ENCODE measurements at places on chromosomes 16 and 17.

GRCh38 chr16:80253741-80254140 is 287.1 kb upstream of the DYNLRB2 start:
- no peak for DNase-seq

GRCh38 chr16:35910409-35910808 is 2451.0 kb downstream of the TP53TG3F start:
- no peak for DNase-seq

GRCh38 chr17:64073771-64074703 is 53.6 kb upstream of the ICAM2 start:
- no peak for DNase-seq

DNA sequence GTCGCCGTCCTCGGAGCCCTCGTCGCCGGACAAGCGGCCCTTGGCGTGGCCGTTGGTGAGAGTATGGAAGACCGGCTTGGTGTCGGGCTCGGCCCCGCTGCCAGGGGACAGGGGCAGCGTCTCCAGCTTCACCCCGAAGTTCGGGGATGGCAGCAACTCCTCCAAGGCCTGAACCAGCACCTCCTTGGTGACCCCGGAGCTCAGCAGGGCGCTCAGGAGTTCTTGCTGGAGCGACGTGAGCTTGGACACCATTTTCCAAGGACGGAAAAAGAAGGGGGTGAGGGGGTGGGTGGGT is 279 bp downstream of the HNF1B start:
- DNase-seq, result no peak

GRCh38 chr16:72401084-72401361 is 229.1 kb upstream of the PMFBP1 start:
- DNase-seq, result no peak

GRCh38 chr17:18967916-18968315 is 16.0 kb downstream of the SLC5A10 start:
- DNase-seq, result no peak

GRCh38 chr17:3546521-3546920 is 11.1 kb downstream of the TRPV3 start:
- DNase-seq, result no peak

DNA sequence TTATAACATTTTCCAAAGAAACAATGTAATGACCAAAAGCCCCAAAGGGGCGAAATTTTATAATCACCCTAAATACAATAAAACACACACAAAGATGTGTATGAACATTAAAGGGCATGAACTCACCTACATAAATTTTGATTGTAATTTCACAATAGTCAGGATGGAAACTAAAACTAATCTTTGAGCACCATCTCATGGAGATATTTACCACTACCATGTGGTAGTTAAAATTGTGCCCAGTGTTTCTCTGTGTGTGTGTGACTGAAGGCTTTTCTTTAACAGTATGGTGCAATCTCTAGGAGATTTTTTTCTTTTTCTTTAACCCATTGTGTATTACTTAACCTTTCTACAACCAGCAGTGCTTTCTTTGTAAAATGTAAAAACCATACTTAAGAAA is 19.7 kb upstream of the MEIOC start:
- no peak for DNase-seq

- no peak for DNase-seq
Observed at GRCh38 chr16:77564791-77565390, 130.1 kb upstream of the ADAMTS18 start.

GRCh38 chr17:40323391-40324381 is 14.7 kb downstream of the RARA start:
- peak; percentile 86 for DNase-seq

DNA sequence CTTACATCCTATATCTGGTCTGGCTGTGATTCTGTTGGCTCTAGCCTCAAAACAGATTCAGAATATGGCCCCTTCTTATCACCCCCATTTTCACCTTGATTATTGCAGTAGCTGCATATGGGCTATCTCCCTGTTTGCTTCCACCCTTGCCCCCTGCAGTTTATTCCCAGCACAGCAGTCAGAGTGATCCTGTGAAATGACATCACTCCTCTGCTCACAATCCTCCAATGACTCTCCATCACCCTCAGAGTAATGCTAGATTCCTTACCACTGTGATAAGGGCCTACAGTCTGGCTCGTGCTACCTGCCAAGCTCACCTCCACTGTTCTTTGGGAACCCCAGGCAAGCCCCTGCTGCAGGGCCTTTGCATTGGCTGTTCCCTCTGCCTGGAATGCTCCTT is 92.5 kb downstream of the ASIC2 start:
- DNase-seq, result no peak

DNA sequence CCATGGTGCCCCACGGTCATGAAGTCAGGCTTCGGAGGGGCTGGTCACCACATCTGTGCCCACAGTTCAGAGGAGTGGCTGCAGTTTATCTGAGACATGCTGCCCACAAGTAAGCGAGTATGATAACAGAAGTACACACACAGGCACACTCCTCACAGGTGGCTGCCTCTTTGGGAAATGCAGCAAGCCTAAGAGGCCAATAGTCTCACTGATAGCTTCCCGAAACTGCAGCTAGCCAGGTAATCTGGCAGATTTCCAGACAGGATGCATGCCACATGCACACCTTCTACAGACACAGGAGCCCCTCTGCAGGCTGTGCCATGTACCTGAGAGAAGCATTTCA is 12.6 kb upstream of the GFOD2 start:
- DNase-seq, result no peak

- no peak for DNase-seq
Observed at GRCh38 chr16:56549744-56550385, 15.0 kb upstream of the MT4 start.

GRCh38 chr17:21815352-21816063 is 123.2 kb downstream of the KCNJ18 start:
- no peak for DNase-seq

GRCh38 chr16:67396159-67397035 is 3.1 kb upstream of the TPPP3 start:
- DNase-seq, result no peak

DNA sequence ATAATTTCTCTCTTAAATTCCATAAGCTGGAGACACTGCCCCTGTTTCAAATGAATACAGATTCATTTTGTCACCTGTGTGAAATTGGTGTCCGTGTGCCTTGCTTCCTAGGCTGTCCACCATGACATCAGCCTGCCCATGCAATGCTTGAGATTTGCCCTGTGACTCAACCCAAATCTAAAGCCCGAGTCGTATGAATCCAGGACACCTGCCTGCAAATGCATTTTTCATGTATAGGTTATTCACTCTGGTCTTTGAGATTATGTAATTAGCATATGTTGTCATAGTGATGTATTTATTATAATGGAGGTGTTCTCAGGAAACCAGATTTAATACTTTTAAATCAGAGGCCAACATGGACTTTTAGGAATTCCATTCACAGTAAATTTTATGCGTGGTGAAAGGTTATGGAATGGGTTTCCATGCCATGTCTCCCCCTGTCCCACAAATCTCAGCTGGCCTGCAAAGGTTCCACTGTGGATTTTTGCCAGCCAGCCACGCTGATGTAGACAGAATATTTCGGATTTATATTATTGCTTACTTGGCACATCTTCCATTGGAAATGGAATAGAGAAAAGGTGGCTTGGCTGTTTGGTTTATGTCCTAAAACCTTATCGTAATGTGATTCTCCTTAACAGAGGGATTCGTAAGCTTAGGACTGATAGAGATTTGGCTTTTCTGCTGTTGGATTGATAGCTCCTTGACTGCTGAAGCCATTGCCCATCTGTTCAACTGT is 551.1 kb downstream of the WWOX start:
- no peak for DNase-seq

- no peak for DNase-seq
Observed at GRCh38 chr16:9012848-9013507, 49.3 kb upstream of the USP7 start.

DNA sequence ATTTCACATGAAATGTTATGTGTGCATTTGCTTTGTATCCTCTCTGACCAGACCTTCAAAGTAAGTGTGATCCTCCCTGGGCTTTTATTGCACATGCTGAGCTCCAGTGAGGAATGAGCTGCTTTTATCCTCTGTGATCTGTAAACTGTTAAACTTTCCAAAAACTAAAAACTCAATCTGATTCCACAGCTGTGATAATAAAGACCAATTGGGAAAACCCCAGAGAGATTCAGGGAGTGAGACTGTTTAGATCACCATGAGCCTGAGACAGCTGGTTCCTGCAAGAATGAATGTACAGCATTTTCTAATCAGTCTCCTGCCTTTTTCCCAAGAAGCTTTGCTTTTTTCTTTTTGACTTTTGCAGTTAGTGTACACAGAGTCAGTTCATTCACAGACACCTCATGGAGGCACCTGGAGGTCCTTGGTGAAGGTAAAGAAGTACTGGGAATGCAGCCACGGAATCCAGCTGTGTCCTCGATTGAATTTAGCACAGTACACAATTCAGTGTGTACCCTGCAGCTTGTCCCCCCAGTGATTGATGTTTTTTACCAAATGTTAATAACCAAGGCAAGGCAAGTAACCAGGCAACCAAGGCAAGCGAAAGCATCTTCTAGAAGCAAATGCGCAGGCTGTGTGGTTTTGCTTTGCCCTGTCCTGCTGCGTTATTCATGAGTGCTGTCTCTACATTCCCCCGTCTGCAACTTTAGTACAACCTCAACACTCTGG is 182.6 kb downstream of the LGALS9B start:
- DNase-seq, result no peak

DNA sequence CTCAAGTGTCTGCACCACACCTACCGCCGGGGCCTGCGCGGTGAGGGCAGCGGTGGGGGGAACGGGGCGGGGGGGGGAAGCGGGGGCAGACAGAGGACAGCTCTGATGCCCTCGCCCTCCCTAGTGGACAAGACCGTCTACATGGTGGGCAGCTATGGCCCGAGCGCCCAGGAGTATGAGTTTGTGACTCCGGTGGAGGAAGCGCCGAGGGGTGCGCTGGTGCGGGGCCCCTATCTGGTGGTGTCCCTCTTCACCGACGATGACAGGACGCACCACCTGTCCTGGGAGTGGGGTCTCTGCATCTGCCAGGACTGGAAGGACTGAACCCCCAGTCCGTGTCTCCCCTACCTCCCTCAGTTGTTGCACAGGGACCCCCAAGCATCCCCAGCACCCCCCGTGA is 473 bp upstream of the PDIA2 start:
- DNase-seq, result no peak

DNA sequence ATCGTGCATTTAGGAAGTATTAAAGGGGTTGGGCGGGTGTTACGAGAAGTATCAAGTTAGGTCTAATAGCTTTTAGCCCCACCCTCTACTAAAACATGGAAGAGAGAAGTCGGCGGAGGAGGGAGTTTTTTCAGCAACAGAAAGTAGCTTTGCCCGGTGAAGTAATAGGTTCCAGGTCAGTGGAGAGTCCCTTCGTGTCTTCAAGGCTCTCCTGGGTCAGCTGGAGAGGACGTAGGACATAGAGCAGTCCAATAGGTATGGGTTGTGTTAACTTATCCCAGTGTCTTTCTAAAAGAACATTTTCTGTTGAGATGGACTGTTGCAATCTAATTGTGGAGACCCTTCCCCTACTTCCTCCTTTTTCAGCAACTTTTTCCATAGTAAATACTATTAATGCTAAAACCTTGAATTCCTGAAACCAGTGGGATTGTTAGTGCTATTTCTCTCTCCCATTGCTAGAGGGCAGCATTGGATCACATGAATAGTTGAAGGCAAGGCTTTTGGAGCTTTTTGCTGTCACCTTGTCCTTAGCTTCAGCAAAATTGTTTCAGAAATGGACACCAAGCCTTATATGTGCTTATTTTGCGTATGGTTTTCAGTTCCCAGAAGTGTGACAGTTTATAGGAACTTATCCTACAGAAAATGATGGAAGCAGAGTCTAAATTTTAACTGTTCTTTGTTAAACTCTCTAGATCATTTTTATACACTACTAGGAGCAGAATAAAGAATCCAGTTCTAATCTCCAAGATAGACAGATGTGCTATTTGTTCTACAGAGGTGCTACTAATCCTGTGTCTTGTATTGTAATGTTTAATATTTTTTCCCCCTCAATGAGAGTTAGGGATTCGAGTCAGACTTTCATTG is 38.4 kb downstream of the UTP18 start:
- DNase-seq, result no peak

GRCh38 chr17:19271780-19272357 is 34.7 kb downstream of the EPN2 start:
- no peak for DNase-seq

DNA sequence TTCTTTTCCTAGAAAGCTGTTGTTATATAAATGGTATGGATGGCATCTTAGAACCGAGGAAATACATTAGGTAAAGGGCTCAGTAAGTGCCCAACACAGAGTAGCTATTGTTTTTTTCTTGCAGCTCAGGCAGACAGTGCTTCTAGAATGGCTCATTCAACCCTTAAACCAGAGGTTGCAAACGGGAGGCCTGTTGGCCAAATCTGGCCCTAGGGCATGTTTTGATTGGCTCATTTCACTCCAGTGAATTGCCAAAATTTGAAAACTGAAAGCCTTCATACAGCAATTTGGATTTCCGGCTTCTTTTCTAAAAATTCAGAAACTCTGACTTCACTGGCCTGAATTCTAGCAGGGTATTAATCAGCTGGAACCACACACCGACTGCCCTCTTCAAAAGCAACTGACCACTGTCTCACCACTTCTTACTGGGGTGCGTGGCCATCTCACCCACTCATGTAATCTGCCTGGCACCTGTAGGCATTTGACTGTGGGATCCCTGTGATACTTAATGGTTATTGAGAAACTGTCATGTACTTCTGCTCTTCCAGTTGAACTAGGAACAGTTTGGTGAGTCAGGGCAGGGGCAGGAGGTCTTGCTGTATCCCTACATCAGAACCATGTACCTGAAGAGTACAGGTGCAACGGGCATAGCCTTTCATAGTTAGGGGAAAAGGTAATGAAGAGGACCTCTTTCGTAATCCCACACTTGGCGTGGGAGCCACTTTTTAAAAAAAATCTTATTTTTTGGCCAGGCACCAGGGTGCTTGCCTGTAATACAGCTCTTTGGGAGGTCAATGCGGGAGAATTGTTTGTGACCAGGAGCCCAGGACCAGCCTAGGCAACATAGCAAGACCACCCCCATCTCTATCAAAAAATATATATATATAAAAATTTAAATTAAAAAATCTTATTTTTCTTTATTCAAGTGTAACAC is 53.6 kb upstream of the SCNN1B start:
- DNase-seq, result no peak

DNA sequence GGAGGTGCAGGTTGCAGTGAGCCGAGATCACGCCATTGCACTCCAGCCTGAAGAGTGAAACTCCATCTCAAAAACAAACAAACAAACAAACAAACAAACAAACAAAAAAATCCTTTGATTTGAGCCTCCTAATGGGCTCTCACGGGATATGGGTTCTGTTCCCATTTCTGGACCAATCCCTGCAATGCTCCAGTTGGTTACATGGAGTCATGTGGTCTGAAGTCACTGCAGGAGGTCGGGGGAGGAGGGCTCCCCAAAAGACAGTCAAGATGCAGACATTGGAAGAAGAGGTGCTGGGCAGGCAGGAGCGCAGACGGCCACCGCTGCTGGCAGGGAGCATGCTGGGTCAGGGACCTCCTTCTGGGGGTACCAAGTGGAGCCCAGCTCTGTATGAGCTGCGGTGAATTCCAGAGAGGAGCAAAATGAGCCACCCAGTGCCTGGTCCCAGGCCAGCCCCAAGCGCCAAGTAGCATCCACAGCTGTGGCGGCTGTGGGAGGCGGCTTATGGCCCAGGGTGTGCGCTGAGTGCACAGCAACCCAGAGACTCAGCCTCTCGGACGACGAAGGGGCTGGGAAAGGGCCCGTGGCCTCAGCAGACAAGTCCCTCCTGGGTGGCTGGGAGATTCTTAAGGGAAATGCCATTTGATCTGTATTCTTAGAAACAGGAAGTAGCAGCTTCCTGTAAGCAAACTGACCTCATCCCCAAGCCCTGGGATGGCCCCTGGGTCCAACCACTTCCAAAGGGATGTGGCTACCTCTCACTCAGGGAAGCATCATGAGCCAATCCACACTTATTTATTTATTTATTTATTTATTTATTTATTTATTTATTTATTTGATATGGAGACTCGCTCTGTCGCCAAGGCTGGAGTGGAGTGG is 19.6 kb upstream of the ATP2A3 start:
- DNase-seq, result no peak

GRCh38 chr17:79695797-79696609 is 34.7 kb upstream of the ENPP7 start:
- no peak for DNase-seq
